Stimulated activated CD8-positive, alpha-beta memory T cell treated with anti-CD3 and anti-CD28 coated beads, Interleukin-12 subunit alpha, Interleukin-12 subunit beta, amount 100 ng/mL, for 1 hour (primary cell): ENCODE measurements at places on chromosomes 5 and 9.

GRCh38 chr5:79846198-79846521 is 144.9 kb downstream of the MTX3 start:
- no peak for DNase-seq

DNA sequence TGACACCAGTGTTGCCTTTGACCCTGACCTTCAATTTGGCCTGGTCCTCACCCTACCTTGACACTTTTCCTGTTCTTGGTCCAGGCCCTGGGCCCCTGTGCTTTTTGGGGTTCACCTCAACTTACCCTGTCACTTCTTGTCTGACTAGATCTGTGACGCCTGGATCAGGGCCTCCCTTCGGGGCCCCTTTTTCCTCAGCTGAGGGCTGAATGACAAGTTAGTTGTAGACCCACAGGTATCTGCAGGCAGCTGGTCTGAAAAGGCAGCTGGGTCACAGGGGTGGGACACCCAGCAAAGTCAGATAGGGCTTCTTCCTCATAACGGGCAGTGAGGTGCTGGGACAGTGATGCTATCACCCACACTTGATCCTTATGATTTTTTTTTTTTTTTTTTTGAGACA is 10.0 kb upstream of the MYORG start:
- DNase-seq, result no peak

DNA sequence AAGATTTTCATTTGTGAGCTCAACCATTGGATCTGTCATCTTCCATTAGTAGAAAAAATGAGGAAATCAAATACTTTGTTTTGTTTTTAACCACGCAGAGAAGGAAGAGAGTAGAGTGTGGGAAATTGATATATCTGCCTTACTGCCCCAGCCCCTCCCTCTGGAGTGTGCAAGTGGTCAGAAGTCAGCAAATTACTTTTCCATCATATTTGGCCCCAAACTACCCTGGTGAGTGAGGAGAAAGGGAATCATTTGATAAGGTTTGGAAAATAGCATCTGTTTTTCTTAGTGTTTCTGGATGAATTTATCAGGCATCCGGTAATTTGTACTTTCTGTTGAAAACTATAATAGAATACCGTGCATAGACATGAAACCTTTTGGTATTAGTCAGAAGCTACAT is 327.4 kb downstream of the MARCHF11 start:
- no peak for DNase-seq

DNA sequence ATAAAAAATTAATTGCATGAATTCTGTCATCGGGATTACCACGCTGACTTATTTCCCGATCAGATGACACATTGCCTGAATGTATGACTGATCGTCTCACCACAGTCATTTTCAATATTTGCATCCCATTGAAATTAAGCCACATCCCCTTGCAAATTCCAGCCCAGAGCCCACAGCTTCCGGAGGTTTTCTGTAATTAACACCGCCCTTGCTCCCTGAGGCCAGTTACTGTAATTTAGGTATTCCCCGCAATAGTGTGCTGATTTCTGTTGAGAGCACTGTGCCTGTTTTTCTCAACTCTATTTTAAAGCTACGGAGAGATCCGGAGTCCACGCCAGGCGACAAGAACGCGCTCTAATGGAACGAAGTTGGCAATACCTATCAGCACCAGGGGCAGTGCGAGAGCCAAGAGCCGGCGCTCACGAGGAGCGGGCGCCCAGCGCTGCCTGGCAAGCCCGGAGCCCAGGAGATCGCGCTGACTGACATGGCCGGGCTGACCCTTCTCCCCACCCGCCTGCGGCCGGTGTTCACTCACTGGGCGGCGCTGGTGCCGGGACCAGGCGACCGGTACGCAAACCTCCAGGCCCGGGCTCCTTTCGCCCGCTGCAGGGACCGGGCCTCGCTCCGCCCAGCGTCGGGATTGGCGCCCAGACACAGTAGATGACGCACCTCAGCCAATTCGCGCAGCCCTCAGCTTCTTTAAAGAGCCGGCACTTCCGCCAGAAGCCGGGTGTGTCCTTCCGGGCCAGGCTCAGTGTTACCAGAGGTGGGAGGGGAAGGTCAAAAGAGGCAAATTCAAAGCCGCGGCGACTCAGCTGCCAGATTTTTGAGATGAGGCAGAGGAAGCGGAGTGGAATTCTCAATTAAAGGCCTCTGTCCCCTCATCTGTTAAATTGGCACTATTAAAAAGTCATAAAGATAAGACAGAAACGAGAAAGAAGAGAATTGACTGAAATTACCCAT is at the start of gene PLGRKT:
TSS of gene PLGRKT (minus strand) at position 672 of the 963 bp plus-strand sequence. CDS start 5,948 bp downstream, outside the sequence.
- peak; percentile 85 for DNase-seq

GRCh38 chr9:103152473-103152872 is 157.3 kb downstream of the CYLC2 start:
- DNase-seq, result no peak

GRCh38 chr5:138610918-138611677 is 35.9 kb upstream of the HSPA9 start:
- DNase-seq, result no peak

GRCh38 chr9:109907810-109908458 is 127.9 kb downstream of the PALM2AKAP2 start:
- DNase-seq, result no peak

- no peak for DNase-seq
These were observed 58.9 kb downstream of the AUH start for GRCh38 chr9:91302831-91303230.

- peak; percentile 27 for DNase-seq
These were observed 61.3 kb downstream of the ENC1 start for GRCh38 chr5:74579215-74579614.

- no peak for DNase-seq
These were observed 12.8 kb downstream of the XRCC4 start for GRCh38 chr5:83090169-83090568.

GRCh38 chr5:143985832-143986515 is 174.0 kb downstream of the HMHB1 start:
- no peak for DNase-seq

GRCh38 chr5:171641891-171642290 is 143.7 kb upstream of the SMIM23 start:
- DNase-seq, result no peak

GRCh38 chr9:14238079-14238478 is 75.9 kb downstream of the NFIB start:
- no peak for DNase-seq

- no peak for DNase-seq
These were observed 48.2 kb downstream of the DAB2IP start for GRCh38 chr9:121699571-121700164.

GRCh38 chr5:132067451-132067850 is 6.1 kb upstream of the CSF2 start:
- no peak for DNase-seq

- no peak for DNase-seq
These were observed 146.4 kb downstream of the GRIA1 start for GRCh38 chr5:153636670-153637451.

DNA sequence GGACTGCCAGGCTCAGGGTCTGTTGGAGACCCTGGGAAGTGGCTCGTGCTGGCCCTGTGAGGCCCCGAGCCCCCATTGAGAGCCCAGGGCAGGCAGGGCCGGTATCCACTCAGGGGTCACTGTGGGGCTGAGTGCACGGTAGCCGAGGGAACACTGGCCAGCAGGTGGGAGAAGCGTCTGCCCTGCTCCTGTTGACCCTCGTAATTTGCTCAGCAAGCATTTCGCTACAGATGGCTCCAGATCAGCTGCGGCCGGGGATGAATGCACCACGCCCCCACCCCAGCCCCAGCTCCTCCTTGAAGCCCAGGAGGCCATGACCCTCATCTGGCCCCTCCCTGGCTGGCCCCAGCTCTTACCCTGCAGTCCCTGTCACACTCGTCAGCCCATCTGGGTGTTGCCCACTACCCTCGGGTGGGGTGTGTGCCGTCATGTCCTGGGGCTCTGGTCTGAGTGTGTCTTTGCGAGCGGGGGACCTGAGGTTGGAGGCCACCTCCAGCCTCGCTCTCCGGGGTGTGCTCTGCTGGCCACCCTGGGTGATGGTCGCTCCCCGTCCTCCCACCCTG is 6.1 kb upstream of the NRARP start:
- no peak for DNase-seq

DNA sequence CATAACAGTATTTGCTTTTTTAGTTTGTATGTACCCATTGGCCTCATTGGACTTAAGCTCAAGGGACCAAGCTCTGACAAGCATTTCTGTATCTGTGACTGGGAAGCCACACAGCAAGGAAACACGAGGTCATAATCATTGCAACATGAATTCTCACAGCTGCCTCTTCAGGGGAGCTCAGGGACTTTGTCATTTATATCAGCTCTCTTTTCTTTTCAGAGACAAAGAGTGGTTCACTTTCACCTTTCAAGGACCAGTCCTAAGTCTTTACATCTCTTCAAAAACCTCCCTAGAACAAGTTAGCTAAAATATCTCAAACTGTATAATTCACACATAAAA is 58.6 kb downstream of the ADAMTS12 start:
- no peak for DNase-seq

DNA sequence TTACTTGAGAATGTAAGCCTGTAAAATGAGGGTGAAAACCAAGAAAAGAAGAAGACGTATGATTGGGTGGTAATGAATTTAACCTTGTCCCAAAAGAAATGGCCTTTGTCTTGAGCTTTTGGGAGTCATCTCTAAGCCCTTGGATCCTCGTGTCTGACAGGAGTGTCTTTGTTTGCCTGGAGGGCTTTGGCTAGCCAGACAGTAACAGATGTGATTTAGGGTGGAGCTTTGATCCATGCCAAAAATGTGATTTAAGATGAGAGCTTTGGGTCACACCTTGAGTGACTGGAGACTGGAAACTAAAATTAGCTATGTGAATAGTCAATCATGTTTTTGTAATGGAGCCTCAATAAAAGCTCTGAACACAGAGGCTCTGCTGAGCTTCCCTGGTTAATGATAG is 25.9 kb upstream of the ZFAND5 start:
- DNase-seq, result no peak

- DNase-seq, result no peak
These were observed 23.2 kb downstream of the GLRX start for GRCh38 chr5:95799191-95799835.

DNA sequence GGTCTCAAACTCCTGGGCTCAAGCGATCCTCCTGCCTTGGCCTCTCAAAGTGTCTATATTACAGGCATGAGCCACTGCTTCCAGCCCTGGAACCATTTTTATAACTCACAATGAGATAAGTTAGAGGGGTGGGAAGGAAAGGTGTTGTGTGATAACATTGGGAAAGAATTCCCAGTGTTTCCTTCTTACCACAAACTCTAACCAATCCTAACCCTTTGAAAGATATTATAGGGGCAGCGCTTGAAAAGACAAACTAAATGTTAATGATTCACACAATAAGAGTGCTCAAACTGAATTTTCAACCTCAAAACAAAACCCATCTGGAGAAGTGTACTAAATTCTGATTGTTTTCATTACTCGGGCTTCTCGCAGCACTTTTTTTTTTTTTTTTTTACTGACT is 109.7 kb downstream of the TSSK1B start:
- no peak for DNase-seq

- no peak for DNase-seq
These were observed 180.2 kb downstream of the RASEF start for GRCh38 chr9:82882748-82883147.

GRCh38 chr9:101578378-101578777 is 16.4 kb downstream of the PPP3R2 start:
- no peak for DNase-seq
